Stimulated activated CD8-positive, alpha-beta memory T cell treated with anti-CD3 and anti-CD28 coated beads, Interleukin-15, amount 100 ng/mL, for 24 hours (primary cell): ENCODE measurements at places on chromosomes 3 and 15.

DNA sequence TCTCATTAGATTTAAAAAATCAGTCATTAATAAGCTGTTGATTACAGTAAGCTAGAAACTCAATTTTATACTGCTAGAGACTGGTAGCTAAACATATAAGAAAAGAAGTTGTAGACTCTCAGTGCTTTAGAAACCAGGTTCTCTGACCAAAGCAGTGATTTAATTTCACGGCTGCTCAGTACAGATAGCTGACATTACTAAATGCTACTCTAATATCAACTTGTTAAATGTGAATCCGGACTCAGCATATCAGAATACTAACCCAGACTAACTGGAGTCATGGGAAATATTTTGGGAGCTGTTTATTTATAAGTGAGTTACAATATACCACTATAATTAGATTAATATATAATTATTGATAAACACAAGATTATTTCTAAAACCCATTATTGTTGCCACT, 80.4 kb downstream of the NEDD4 start:
- DNase-seq = no peak

GRCh38 chr3:70621451-70621850, 309.0 kb upstream of the MDFIC2 start:
- no peak for DNase-seq

DNA sequence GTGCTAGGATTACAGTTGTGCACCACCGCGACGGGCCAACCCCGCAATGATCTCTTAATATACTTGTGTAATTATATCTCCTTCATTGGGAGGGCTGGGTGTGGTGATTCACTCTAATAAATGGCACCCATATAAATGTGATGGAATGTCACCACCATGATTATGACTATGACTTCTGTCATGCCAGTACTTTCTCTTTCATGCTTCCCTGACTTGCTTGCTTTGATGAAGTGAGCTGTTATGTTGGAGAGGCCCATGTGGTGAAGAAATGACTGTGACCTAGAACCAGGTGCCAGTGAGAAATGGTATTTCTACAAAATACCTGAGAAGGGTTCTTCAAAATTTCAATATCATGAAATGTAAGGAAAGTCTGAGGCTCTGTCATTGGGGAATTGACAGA, 24.4 kb upstream of the TP63 start:
- DNase-seq = no peak

DNA sequence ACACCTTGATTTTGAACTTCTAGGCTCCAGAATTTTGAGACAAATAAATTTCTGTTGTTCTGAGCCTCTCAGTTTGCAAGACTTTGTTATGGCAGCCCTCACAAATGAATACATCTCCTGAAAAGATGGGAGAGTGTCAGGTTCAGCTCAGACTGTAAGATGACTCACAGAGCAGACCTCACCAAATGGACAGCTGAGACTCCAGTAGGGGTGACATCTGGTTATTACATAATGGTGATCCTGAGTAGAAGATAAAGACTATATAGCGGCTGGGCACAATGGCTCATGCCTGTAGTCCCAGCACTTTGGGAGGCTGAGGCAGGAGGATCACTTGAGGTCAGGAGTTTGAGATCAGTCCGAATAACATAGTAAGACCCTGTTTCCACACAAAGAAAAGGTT, 26.2 kb upstream of the MTMR14 start:
- DNase-seq = no peak

- no peak for DNase-seq
Observed at GRCh38 chr3:38519000-38519399, 22.9 kb downstream of the EXOG start.

- no peak for DNase-seq
Observed at GRCh38 chr3:19645093-19645492, 288.9 kb downstream of the EFHB start.

- no peak for DNase-seq
Observed at GRCh38 chr15:63408524-63408923, 26.9 kb upstream of the CA12 start.

DNA sequence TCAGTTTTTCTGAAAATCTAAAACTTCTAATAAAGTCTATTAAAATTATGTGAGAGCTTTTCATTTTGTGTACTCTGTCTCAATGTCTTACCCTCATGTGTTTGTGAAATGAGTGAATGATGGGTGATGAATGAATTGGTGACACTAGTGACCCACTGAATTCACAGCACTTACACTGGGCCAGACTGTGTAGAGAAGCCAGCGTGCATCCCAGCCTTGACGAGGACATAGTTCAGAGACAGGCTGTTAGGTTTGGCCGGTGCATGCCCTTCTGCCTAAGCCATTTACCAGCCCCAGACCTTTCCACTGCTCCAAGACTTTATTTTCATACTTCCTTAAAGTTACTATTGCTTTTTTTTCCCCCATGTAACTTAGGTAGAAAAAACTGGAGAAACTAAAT, 38.8 kb downstream of the FBXO22 start:
- no peak for DNase-seq

- no peak for DNase-seq
Observed at GRCh38 chr3:124461838-124462632, 268.2 kb upstream of the UMPS start.

DNA sequence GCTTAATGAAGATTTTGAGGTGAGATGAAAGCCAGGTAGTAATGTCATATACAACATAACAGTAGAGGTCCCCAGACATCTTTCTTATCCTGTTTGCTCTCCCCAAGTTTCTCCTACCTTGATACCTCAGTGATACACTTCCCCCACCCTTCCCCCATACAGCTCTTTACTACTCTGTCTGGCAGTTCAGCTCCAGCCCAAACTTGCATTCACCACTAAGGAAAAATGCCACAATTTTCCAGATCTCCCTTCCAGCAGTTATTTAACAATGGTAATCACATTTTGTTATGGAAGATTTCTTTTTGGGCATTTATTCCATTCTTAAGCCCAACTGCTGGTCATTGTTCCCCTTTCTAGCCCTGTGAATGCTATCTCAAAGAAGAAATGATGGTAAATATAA, 34.9 kb upstream of the ITGA11 start:
- DNase-seq = no peak

- DNase-seq = no peak
Observed at GRCh38 chr3:101131767-101132166, 138.5 kb upstream of the ABI3BP start.

GRCh38 chr15:56699743-56700142, 33.6 kb downstream of the ZNF280D start:
- DNase-seq = no peak

GRCh38 chr15:41417418-41418195, 712 bp downstream of the RTF1 start:
- DNase-seq = peak; percentile 16

GRCh38 chr15:78056714-78057269, 20.7 kb downstream of the TBC1D2B start:
- no peak for DNase-seq

GRCh38 chr3:131756405-131756804, 253.6 kb upstream of the MRPL3 start:
- no peak for DNase-seq

DNA sequence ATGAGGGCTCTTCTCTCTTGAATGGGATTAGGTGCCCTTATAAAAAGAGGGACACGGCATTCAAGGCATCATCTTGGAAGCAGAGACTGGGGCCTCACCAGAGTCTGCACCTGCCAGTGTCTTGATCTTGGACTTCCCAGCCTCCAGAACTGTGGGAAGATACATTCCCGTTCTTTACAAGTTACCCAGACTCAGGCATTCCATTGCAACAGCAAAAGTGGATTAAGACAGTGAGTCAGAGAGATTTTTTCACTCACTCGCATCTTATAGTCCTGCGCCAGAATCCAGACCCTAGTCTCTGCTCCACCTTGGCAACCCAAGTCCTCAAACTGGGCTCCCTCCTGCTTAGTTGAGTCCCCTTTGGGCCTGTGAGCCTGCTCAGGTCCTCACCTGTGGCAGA, 2.7 kb downstream of the LCTL start:
- no peak for DNase-seq

DNA sequence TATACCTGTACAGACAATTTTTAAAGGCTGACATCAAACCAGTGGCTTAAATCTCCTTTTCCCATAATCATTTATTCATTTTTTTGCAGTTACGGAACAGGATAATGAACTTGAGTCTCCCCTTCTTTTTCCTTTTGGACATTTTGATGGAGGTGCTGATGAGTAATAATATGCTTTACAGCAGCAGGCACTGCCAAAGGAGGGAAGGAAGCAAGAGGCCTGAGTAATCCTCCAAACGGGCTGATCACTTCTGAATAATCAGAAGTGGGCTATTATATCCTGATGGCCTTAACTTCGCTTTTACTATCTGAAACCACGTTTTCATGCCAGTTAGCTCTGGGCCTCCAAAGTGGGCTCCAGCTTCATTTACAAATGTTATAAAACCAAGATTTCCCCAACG, 527.2 kb downstream of the FOXP1 start:
- no peak for DNase-seq

DNA sequence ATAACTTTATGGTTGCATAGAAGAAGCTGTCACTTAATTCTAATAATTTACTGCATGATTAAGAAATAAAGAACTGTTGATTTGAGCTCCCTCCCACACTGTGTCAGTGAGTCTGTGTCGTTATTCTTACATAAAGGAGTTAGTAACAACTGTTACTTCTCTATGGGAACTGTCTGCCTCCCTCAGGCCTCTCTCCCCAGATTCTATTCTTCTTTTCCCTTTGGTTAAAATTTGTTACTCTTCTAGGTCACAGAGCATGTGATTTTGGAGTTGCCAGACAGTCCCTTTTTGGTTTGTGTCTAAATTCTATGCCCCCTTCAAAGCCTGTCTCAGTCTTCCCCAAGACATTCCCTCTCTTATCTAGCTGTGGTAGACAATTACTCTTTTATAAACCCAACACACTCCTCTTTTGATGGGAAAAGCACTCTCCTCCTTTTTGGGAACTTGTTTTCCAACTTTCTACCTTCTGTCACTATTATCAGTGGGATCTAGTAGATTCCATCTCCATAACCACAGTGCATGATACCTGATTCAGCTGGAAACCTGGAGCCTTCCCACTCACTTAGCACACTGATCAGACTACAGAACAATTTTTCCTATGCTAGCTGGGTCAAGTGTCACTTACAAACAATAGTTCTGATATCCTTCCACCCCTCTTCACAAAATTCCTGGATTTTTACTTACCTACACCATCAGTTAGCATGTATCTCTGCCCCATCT, 422.1 kb upstream of the TGFBR2 start:
- DNase-seq = no peak

DNA sequence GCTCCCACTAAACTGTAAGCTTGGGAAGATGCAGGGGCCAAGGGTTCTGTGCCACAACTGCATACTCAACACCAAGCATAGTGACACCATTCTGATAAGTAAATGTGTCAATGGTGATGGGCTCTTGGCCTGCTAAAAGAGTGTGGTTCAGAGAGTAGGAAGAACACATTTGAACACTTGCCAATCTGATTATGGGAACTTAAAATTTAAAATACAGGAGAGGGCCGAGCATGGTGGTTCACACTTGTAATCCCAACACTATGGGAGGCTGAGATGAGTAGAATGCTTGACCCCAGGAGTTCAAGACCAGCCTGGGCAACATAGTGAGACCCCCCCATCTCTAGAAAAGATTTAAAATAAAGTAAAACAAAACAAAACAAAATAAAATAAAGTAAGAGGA, 34.1 kb downstream of the PTPN9 start:
- no peak for DNase-seq

GRCh38 chr15:37981775-37982174, 47.3 kb downstream of the TMCO5A start:
- DNase-seq = no peak

DNA sequence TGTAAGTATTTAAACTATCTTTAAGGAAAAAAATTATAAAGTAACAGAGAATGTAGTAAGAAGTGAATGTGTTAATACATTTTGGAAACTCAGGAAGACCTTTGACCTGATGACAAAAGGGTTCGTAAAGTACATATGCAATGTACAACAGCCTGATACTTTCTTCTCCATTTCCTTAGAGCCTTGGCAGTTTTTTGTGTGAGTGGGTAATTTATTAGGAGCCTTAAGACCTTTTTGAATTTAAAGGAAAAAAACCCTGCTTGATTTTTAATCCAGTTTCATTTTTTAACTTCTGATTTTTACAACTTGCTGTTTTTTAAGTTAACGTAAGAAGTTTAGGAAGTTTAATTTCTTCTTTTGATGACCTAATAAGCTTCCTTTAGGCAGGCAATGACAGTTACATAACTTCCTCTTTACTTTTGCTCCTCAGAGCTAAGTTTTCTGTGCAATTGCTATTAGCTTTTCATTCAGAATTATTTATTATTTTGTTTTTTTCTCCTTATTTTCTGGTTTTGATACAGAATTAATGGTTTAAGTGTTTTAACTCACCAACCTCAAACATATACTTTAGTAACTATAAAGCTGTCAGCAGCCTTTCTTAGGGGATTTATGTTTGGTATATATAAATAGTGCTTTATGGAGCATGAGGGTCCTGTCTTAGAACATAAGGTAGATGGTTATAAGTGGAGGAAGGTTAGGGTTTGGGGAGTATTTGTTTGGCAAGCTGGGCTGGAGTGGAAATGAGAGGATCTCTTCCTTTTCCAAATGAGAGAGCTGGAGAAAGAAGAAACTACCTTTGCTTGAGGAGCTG, 35.2 kb downstream of the ARMC8 start:
- DNase-seq = no peak

GRCh38 chr3:106342386-106342785, 473.6 kb upstream of the CBLB start:
- DNase-seq = no peak

GRCh38 chr3:14841836-14842235, 23.1 kb downstream of the FGD5 start:
- no peak for DNase-seq
